ENCODE measurements at places on chromosomes 12 and 14.

- no peak for DNase-seq
Observed at GRCh38 chr12:14578646-14579045, 11.0 kb upstream of the PLBD1 start.

GRCh38 chr14:72014486-72014885, 82.3 kb downstream of the RGS6 start:
- no peak for DNase-seq

GRCh38 chr14:21191809-21192446, 36.1 kb upstream of the OR5AU1 start:
- peak; percentile 67 for DNase-seq

GRCh38 chr14:66039495-66039894, 446.7 kb upstream of the CCDC196 start:
- DNase-seq, result no peak

GRCh38 chr12:124939421-124940142, 25.1 kb upstream of the UBC start:
- peak; percentile 92 for DNase-seq

GRCh38 chr12:118271770-118272417, 100.8 kb downstream of the TAOK3 start:
- no peak for DNase-seq

DNA sequence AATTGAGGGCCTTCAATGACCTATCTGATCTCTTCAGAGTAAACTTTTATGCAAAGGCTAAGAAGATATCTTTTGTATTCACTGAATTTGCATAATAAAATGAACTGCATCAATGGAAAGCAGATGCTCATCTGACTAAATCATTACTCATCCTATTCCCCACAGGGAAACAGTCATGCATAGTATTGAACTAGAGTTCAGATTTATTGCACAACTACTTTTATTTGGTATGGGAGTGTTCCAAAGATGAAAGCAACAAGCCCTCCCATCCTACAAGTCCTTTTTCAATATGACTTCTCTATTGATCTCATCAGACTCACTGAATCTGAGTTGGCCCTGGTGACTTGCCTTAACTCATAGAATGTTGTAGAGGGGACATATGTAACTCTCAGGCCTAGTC, 159.8 kb downstream of the KITLG start:
- DNase-seq, result no peak

- no peak for DNase-seq
Observed at GRCh38 chr14:58972233-58973017, 216.0 kb upstream of the DAAM1 start.

DNA sequence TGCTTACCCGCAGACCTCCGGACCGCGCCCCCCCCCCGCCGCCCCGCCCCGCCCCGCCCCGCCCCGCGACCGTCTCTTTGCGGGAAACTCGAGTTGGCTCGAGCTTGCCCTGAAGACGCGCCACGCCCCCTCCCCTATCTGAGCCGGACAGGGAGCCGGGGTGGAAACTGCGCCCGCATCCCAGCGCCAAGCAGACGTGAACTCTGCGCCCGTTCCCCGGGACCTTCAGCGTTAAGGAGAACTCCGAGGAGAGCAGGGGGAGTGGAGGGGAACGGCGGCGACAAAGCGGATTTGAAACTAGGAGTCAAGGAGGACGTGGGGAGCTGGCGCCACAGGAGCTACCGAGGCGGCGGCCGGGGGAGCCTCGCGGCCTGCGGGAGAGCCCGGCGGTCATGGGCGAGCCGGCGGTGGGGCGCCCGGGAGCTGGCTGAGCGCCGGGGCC, at the start of gene KCNK13:
Gene KCNK13 (plus strand): TSS at position 310 of the 442 bp plus-strand sequence. CDS start 212 bp downstream, outside the sequence.
- no peak for DNase-seq

DNA sequence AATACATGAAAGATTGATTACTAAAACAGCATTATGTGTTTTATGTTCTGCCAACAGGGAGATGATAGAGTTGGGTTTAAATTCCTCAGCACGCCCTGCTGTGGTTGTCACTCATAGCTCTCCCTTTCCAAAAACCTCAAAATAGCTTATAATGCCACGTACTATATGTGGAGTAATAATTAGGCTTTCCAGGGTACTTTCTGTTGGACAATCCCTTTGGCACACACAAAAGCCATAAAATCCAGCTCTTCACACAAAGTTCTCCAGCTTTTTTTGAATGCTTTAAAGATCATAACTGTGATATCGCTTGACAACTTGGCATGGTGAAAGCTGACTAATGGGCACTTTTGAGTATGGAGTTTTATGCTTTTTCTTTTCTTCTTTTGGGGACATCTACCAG, 145.3 kb upstream of the DCN start:
- DNase-seq, result no peak

DNA sequence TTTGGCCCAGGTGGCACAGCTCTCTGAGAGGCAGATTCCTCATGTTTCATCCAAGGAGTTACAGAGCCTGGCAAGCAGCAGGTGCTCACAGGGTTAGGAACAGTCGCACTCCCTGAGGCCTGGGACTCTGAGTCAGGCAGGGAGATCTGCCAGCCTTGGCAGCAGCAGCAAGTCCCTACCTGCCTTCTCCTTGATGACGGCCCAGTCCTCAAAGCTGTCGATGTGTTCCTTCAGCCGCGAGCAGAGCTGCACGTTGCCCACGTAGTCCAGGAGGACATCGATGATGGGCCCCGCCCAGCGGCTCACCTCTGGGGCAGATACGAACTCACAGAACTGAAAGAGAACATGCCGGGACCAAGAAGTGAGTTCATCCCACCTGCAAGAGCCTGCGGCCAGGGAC, 10.4 kb downstream of the FAM181A start:
- no peak for DNase-seq

DNA sequence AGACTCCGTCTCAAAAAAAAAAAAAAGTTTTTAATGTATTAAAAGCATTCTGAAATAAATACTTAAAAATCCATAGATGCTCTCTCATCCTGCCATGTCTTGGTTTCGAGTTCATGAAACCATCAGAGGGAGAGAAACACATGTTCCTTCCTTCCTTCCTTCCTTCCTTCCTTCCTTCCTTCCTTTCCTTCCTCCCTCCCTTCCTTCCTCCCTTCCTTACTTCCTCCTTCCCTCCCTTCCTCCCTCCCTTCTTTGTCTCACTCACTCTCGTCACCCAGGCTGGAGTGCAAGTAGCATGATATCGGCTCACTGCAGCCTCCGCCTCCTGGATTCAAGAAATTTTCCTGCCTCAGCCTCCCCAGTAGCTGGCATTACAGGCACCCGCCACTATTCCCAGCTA, 60.4 kb upstream of the DUSP6 start:
- DNase-seq, result no peak

GRCh38 chr12:54031480-54031879, 1.4 kb upstream of the HOXC5 start:
- DNase-seq, result no peak

DNA sequence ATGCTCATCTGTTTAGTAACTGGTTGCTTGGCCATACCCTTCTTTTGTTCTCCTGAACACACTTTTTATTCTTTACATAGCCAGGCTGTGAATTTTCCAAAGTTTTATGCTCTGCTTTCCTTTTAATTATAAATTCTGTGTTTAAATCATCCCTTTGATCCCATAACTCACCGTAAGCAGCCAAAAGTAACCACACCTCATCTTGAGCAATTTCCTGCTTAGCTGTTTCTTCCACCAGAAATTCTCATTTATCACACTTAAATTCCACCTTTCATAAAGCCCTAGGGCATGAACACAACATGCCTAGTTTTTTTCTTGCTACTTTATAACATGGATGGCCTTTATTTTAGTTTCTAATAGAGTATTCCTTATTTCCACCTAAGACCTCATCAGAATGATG, 510.7 kb downstream of the C12orf50 start:
- DNase-seq, result no peak

GRCh38 chr14:104392001-104392395, 187.6 kb upstream of the C14orf180 start:
- peak; percentile 26 for DNase-seq

DNA sequence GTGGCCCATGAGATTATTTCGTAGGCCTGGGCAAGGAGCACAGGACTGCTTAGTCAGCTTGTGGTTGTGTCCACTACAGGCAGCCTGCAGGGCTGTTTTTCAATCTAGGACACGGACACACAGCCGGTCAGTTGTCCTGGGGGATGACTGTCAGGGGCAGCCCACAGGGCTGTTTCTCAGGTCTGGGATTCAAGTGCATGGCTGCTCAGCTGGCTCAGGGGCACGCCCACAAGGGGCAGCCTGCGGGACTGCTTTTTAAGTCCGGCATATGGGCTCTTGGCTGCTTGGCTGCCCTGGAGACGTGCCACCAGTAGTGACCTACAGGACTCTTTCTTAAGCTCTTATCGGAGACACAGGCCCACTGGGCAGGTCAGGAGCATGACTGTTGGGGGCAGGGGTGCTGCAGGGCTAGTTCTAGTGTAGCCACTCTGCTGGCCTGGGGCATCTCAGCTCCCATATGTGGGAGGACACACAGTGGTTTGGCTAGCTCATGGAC, 26.6 kb upstream of the GTF2A1 start:
- DNase-seq, result no peak

DNA sequence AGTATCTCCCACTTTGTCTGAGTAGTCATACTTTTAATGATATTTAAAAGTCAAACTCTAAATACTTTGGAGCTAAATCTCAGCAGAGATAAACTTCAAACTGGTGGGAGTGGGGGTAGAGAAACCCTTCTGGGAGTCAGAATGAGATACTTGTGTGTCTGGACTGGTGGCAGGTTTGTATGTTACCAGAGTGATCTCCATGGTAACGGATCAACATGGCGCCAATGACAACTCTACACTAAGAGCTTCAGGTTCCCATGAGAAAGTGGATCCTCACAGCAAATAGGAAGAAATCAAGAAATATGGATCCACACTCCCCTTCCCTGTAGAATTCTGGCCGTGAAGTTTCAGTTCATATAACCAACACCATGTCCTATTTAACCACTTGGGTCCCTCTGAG, 121.9 kb downstream of the ETV6 start:
- DNase-seq, result no peak

GRCh38 chr12:7090222-7090998, 1.8 kb downstream of the C1R start:
- no peak for DNase-seq

DNA sequence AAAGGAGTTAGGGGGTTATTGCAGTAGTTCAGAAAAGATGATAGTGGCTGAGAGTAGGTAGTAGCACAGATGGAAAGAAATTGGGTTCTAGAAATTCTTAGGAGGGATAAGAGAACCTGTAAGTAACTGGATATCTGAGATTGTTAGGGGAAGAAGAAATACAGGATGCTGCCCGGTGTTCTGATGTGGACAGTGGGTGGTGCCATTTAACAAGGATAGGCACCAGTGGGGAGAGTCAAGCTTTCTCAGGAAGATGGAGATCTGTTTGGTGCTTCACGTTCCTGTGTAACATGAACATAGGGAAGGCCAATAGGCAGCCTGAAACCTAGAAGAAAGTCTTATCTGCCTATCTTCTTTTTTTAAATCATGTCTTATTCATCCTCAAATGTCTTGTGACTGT, 245.9 kb downstream of the NPAS3 start:
- no peak for DNase-seq

DNA sequence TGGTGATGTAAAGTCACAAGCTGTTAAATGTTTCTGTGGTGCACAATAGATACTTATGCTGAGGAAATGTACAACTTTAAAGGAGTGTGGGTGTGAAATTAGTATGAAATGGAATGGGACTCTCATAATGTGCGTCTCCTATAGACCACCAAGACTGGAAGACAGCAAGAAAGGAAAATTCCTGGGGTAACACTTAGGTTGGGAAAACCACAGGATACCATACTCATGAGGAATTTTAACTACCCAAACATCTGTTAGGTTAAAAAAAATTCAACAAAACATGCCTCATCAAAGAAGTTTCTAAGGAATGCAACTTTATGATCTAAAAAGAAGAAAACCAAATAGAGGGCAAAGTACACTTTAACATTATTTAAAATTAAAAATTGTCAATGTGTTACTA, 113.7 kb upstream of the MYF6 start:
- no peak for DNase-seq

GRCh38 chr12:101789171-101789570, 41.6 kb downstream of the GNPTAB start:
- DNase-seq, result no peak

DNA sequence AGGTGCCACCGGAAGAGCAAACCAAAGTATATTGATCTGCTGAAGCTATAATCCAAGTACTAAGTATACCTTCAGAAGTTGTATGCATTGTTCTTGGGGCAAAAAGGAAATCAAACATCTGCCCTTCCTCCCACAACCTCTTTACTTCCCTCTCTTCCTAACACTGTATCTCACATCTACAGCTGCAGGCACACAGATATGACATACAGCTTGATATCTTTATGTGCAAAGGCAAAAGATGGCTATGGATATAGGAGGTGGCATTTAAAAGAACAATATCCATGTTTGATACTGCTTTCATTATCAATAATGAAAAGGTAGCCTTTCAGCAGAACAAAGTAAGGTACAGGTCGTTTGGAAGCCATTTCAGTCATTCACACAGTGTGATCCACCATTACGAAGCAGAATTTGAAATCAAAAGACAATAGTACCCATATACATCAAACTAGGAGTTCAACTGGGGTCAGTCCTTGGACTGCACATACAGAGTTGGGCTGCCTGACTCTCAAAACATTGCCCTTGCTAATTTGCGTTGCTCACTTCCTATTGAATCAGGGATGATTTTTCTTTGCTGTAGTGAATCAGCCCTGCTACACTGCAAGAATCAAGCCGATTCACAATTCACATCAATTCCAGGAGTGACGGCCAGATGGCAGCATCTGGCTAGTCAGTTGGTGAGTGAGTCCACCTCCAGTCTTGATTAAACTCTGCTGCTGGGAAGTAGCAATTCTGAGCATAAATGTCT, 8.9 kb downstream of the ANG start:
- peak; percentile 53 for DNase-seq

- DNase-seq, result no peak
Observed at GRCh38 chr12:7154042-7154441, 23.9 kb downstream of the CLSTN3 start.

GRCh38 chr12:65100140-65100539, 21.0 kb downstream of the WIF1 start:
- no peak for DNase-seq

- DNase-seq, result no peak
Observed at GRCh38 chr14:74476107-74476506, 17.0 kb downstream of the NPC2 start.

GRCh38 chr14:89615421-89615820, 198.4 kb upstream of the FOXN3 start:
- DNase-seq, result no peak

DNA sequence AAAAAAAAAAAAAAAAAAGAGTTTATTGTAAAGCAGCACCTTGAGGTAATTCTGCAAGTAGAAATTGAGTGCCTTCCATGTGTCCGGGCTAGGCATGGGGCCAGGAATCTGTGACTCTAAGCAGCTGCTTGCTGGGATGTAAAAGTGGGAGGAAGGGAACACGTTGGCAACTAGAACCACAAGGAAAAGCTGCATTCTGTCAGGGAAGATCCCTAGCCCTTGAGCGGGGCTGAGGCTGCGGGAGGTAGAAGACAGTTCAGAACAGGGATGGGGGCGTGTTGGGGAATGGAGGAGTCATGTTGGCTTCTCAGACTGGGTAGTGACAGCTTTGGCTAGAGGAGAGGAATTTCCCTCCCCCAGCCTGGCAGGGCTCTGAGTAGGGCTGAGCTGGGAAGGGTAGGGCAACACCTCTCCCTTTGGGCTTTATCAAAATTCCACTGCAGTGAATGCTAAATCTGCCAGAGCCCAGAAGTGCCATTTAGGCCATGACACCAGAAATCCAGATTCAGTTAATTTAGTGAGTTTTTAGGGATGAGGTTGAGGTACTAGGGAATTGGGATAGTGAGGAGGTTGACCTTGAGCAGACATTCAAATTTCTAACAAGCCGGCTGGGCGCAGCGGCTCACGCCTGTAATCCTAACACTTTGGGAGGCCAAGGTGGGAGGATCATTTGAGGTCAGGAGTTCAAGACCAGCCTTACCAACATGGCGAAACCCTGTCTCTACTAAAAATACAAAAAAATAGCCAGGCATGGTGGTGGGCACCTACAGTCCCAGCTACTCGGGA, 3.4 kb upstream of the TRAFD1 start:
- DNase-seq, result no peak

- DNase-seq, result no peak
Observed at GRCh38 chr12:42167711-42168110, 23.0 kb upstream of the GXYLT1 start.

Measured in activated CD4-positive, CD25-positive, alpha-beta regulatory T cell treated with anti-CD3 and anti-CD28 coated beads, Interleukin-2, amount 50 U/mL, for 72 hours (primary cell).